Activated T-cell treated with anti-CD3 and anti-CD28 coated beads, Interleukin-2, amount 50 U/mL, for 24 hours (primary cell): ENCODE measurements at places on chromosomes 7 and 10.
A peak's percentile ranks its signal among the peaks of the same experiment; 100 is the strongest.

DNA sequence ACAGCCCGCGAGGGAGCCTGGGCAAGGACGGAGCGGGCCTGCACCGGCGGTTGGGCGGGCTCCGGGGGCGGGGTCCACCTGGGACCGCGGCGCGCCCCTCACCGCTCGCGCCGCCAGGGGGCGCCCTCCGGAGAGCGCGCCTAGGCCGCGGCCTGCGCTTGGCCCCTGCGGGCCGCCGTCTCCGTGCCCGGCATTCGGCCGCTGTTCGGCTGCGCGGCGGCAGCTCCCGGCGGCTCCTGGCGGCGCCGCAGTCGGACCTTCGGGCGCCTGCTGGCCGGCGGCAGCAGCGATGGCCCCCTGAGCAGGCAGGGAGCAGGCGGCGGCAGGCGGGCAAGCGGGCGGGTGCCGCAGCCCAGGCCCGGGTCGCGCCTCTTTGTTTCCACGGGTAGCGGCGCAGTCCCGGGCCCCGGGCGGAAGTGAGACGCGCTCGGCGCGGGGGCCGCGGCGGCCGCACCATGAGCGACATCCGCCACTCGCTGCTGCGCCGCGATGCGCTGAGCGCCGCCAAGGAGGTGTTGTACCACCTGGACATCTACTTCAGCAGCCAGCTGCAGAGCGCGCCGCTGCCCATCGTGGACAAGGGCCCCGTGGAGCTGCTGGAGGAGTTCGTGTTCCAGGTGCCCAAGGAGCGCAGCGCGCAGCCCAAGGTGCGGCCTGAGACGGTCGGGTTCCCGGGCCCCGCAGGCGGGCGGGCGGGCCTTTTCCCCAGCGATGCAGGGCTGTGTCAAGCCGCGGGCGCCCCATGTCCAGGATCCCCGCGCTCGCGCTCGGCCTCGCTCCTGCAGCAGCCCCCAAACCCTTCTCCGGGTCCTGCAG is at the start of gene INTS15:
Gene INTS15 (plus strand): TSS at position 193 of the 816 bp plus-strand sequence. CDS start 263 bp downstream, at position 456.
- peak; percentile 91 for DNase-seq

DNA sequence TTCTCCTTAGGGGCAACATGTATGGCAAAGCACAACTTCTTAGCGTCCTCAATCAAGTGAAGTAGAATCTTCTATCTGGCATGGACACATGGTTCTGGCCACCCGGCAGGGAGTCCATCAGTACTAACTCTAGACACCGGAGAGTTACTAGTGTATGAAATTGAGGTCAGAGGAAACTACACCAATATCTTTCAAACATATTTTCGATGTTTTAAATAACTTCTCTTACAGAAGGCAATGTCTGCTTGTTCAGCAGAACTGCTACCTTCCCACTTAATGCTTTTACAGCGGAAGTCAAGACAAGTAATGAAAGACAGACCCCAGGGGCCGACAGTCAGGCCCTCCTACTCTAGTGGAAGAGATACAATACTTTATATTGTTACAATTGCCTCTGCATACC is 89.9 kb downstream of the RNF216 start:
- DNase-seq, result no peak

DNA sequence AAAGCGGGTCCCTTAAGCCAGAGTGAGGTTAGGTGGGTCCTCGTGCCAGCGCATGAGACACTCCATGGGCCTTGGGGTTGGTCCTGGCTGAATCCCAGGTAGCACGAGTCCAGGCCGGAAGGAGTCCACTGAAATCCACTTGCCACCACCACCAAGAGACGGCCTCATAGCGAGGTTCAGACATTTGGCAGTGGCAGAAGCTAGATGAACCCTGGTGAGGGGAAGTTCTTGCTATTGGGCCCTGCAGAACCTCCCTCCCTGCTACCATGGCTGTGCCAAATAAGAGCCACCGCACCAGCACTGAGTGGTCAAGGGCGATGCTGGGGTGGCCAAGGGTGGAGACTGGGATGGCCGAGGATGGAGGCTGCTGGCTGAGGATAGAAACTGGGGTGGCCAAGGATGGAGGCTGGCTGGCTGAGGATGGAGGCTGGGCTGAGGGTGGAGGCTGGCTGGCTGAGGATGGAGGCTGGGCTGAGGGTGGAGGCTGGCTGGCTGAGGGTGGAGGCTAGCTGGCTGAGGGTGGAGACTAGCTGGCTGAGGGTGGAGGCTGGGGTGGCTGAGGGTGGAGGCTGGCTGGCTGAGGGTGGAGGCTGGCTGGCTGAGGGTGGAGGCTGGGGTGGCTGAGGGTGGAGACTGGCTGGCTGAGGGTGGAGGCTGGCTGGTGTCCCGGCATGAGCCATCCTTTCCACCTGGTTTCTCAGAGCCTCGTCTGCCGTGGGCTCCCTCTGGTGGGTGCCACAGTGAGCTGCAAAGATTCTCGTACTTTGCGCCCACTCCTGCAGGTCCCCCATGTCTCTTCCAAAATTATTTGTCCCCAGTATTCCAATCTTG is 88.2 kb downstream of the ELFN1 start:
- DNase-seq, result no peak

GRCh38 chr10:108362296-108362695 is 1197.8 kb upstream of the SORCS1 start:
- DNase-seq, result no peak

DNA sequence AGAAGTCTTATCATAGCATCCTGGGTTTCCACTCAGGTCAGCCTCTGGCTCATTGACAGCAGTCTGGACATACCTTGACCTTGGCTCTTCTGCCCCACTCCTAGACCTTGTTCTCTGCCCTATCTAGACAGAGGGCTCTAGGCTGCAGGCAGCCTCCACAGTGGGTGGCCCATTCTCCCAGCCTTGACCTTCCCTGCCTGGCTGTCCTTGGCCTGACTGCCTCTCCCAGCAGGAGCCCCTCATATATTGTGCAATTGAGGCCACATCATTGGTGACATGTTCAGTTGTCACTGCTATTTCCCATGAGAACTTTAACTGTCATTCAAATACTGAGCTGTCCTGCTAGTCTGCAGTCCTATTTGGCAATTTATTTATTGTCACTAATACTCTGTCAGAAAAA is 503.4 kb downstream of the PLXNA4 start:
- DNase-seq, result no peak

DNA sequence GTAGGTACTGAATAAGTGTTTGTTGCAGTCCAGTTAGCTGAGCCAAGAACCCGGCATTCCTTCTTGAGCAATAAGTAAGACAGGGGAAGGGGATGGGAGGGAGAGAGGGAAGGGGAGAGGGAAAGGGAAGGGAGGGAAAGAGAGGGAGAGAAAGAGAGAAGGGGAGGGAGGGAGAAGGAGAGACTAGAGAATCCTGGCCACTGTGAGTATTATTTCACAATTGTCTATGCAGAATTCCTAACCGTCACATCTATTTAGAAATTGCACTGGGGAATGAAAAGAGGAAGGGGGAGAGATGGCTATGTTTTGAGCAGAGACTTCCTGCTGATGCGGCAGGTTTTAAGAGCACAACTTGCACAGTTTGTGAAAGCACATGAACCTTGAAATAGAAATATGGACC is 251.4 kb upstream of the ZMIZ1 start:
- DNase-seq, result no peak

DNA sequence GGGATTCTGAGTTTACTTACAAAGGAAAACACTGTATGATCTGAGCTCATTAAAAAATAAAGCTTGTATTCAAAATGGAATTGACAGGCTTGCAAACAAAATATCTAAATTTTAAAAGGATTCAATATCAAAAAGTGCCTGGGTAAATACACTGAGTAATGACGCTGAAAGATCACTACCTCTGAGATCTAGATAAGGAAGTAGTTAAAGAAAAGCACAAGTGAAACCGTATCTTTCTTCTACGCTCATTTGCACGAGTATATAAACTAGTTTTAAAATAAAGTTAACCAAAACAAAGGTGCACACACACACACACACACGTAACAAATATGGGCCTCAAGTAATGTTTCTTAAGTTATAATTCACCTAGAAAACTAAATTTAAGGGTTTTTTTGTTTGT is 93.4 kb downstream of the SNX13 start:
- no peak for DNase-seq

DNA sequence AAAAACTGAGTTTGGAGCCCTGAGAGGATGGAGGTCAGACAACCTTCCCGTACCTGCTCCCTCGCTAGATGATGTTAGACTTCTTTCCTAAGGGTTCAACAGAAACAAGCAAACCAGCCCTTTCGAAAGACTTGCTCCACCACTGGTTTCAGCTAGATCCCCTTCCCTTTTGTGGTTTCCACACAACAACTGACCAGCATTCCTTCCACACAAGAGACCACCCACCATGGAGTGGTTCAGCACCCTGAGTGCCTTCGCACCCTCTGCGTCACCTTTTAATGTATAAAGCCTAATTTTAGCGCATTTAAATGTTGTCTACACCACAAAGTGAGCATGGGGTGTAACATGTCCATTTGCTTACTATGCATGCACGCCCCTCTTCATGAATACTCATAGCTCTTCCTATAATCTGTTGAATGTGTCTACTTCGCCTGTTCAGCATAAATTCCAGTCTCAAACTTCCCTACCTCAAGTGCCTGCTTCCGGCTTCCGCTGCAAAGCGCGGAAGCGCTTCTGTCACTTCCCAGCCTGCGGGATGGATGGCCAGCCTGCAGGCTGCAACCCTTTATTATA is 69.0 kb downstream of the TACC2 start:
- DNase-seq, result no peak

DNA sequence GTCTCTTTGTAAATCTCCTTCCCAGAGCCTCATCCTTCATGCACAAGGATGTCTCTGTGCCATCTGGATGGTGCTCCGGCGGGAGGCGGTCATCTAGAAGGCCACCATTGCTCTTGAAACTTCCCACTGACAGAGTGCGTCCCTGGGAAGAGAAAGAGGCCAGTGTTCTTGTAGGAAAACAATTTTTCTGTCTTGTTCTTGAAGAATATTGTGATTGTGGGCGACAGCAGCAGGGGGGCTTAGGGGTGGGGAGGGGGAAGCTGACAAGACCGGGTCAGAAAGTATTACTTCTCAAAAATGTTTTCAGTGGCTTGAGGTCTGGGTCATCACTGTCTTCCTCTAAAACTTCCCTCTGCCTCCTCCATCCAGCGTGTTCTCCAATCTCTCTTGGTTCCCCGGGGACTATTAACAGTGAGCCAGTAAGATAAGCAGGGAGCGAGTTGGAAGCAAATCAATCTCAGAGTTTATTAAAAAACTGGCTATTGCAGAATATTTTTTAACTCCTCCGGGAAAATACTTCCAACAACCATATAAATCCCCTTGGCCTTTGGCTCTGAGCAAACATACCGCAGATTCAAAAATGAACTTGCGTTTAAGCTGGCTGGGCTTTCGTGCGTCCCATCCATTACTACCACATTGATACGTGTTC is 597.8 kb upstream of the MGMT start:
- DNase-seq, result no peak

DNA sequence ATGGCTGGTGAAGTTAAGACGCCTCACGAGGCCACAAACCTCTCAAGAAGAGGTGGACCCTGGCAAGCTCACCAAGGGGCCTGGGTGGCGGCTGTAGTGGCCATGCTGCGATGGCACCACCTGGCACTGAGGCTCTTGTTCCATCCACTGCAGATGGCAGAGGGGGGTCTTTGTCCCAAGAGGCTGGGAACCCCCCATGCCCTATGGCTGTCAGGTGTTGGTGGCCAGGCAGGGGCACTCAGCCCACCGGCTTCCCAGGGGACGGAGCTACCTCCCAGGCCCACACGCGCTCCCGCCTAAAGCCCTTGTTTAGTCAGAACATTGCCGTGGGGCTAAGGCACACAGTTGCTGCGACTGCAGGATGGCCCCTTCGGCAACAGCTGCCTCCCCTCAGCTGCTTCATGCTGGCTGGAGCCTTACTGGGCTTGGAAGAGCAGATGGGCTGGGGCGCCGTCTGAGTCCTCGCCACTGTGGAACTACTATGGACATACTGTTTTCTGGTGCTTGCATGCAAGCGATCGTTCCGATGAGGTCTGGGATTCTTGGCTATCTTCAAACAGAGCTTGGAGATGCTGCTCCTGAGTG is 46.8 kb downstream of the DPYSL4 start:
- no peak for DNase-seq
